ENCODE measurements at places on chromosomes 6 and 20.

DNA sequence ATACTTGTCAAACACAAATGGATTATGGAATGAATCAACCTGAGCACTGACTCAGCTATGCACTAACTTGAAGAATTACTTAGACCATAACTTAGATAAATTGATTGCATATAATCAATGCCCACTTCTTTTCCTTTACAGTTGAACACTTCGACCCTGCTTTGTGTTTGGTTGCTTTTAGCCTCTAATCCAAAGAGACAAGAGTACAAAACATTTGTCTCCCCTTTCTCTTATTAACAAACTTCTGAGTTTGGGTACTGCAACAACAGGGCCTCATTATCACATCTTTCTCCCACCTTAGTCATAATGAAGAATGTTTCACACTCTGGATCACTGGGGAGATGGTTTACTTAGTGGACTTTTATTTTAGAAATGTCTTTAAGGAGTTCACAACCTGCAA is 2.6 kb upstream of the TAAR6 start:
- no peak for DNase-seq

DNA sequence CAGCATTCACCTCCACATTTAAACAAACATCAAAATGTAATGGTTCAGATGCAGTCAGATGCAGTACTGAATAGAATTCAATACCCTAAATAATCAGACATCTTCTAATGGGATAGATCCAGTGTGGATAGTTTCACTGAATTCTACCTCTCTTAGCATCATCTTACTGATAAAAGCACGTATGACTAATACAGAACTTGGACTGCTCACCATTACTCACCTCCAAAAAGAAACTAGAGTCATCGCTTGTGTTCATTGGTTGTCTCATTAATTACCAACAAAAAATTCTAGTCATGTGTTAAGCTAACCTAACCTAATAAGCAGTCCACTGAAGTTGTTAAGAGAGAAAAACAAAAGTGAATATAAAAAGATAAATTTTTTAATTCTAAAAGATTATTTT is 165.9 kb upstream of the IRAK1BP1 start:
- DNase-seq, result peak; percentile 18

GRCh38 chr6:44342052-44342451 is 398 bp upstream of the SPATS1 start:
- no peak for DNase-seq

GRCh38 chr6:137877113-137877512 is 10.1 kb downstream of the TNFAIP3 start:
- no peak for DNase-seq

- no peak for DNase-seq
Observed at GRCh38 chr20:58010666-58011065, 217.8 kb downstream of the ANKRD60 start.

- no peak for DNase-seq
Observed at GRCh38 chr6:35381132-35381531, 38.8 kb downstream of the PPARD start.

- no peak for DNase-seq
Observed at GRCh38 chr6:47290124-47290834, 19.4 kb downstream of the TNFRSF21 start.

DNA sequence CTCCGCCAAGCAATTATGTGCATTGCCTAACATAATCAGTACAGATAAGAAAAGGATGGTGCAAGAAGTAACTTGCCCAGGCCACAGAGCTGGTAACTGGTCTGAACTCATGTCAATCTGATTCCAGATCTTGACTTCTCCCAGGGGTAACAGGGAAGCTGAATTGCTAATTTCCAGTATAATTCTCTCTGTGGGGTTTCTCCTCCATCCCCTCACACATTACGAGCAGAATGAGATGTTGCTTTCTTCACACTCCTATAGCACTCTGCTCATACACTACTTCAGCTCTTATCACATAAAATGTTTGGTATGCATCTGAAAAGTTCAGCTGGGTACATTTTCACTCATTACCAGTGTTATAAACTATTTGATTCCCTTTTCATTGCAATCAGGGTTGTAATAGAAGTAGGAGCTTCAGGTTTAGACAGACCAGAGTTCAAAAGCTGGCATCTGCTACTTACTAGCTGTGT is 24.0 kb upstream of the LRRC1 start:
- peak; percentile 54 for DNase-seq

DNA sequence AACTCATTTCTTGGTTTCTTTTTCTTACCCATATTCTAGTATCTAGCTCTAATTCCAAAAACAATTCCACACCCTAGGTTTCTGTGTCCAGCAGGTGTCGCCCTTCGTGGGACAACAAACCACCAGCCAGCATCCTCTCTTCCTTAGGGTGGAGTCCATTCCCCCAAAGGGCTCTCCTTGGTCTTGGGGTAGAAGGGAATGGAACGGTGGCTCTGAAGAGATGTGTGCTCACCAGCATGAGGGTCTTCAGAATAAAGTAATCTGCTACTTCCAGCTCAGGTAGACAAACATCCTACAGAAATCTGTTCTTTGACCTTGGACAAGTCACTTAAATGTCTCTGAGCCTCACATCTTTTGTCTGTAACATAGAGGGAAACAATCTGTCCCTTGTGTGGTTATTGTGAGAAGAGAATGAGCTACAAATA is 7.2 kb downstream of the HLA-DMB start:
- DNase-seq, result peak; percentile 83

DNA sequence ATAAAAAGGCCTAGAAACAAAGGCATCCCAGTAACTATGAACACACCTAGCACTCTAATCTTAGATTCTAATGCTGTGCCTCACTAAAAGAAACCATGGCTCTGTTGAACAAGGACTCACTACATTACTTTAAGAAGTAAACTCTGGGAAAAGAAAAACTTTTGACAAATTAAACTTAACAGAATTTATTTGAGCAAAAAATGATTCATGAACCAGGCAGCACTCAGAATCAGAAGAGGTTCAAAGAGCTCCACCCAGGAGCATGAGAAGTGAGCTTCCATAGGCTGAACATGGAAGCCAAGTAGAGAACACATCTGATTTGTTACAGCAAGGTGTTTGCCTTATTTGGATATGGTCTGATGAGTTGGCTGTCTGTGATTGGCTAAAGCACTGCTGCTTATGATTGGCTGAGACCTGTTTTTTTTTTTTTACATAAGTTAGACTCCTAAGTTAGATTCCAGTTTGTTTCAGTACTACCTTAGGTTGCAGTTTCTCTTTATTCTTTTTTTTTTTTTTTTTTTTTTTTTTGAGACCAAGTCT is 343.6 kb upstream of the SASH1 start:
- no peak for DNase-seq

DNA sequence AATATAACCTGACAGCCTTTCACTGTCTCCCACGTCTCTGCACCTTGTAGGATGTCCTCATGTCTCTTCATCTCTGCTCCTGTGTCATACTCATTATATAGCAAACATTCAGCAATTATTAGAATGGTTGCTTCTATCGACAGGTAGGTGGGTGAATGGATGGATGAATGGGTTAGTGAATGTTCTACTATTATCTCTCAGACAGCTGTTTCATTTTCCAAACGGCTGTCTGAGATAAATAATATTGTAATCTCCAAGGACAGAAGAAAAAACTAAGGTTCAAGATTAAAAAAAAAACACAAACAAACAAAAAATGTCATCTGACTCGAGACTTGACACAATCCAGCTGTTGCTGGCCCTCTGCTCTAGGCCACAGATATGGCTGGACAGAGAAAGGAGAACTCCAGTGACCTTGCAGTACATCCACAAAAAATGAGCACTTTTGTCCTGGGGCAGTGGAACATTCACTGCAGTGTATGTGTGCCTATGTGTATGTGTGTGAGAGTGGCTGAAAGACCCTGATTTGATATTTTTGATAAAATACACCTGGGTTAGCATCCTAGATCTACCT is 2.1 kb downstream of the HNF4A start:
- DNase-seq, result no peak

GRCh38 chr20:47879771-47880170 is 94.5 kb upstream of the SULF2 start:
- DNase-seq, result no peak

DNA sequence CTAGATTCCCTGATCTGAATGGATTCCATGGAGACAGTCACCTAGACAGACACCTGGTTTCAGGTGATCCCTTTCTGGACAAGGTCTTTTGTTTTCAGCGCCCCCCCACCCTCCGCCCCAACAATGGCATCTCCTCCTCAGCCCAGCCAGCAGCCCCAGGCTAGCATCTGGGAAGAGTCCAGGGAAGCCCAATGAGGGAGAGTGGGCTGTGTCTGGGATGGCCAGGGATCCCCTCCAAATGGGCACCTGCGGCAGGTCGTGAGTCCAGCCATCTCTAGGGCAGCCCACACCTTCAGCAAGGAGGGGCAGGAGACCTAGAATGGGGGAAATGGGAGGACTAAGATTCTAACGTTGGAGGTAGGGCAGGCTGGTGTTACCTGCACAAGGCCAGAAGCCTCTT is 1.2 kb upstream of the SLC24A3 start:
- DNase-seq, result no peak

DNA sequence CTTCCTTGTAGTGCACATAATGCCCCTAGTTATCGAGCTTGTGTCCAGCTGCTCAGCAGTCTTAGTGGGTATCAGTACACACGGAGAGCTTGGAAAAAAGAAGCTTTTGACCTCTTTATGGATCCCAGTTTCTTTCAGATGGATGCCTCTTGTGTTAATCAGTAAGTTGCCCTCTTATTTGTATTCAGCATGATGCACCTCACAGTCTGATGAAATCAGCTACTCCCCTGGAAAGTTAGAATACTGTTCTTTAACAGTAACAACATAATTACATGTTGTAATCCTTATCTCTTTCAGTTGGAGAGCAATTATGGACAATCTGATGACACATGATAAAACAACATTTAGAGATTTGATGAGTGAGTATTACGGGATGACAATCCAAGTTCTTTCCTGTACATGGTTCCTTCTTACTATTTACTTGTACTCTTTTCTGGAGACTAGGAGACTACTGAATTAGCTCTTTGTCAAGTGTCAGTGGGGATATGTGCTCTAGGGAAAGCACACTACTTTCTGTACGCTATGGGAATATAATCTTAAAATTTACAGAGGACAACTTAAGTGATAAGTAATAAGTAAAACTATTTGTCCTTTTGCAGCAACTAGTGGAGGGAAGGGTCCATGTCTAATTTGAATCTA is 39.1 kb downstream of the PGM3 start:
- peak; percentile 16 for DNase-seq
